ENCODE measurements at places on chromosomes 1 and 21. TPM values are rescaled to one million over a fixed set of nuclear protein-coding genes. Genes with fewer than 3 reads are reported as not detected.
A peak's percentile ranks its signal among the peaks of the same experiment; 100 is the strongest.

GRCh38 chr1:70396607-70397006 is 14.5 kb upstream of the CTH start:
- no peak for DNase-seq

DNA sequence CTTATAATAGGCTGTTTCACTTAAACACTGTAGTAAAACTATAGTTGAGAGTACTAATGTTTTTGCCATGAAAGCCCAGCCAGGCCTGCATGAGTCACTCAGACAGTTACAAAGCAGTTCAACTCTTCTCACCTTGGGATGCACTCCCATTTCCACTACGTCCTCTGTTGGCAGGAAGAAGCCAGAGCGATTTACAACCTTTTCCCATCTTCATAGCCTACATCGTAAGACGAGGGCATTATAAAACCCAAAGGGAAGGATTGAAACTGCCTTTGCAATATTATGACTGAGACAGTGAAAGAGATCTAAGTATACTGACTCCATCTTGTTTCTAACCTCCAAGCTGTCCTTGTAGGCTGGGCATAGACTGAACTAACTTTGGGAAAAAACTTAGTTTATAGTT is 71.8 kb upstream of the CSF1 start:
- DNase-seq: no peak

DNA sequence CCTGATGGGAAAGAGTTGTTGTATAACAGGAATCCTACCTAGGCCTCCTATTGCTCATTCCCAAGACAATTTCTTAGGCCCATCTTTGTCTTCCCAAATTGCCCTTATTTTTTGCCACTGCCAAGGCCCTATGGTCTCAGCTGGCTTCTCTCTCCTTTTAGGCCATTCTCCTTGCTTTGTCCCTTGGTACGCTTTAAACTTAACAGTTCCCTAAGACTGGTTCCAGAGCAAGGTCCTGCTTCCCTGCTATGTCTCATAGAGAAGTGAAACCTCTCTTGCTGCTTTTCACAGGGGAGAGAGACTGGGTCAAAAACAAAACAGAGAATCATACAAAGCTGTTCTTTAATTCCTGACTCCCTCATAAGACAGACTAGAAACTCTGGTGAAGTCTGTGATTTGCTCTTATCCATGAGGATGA is 77.1 kb downstream of the XCL2 start:
- no peak for DNase-seq

DNA sequence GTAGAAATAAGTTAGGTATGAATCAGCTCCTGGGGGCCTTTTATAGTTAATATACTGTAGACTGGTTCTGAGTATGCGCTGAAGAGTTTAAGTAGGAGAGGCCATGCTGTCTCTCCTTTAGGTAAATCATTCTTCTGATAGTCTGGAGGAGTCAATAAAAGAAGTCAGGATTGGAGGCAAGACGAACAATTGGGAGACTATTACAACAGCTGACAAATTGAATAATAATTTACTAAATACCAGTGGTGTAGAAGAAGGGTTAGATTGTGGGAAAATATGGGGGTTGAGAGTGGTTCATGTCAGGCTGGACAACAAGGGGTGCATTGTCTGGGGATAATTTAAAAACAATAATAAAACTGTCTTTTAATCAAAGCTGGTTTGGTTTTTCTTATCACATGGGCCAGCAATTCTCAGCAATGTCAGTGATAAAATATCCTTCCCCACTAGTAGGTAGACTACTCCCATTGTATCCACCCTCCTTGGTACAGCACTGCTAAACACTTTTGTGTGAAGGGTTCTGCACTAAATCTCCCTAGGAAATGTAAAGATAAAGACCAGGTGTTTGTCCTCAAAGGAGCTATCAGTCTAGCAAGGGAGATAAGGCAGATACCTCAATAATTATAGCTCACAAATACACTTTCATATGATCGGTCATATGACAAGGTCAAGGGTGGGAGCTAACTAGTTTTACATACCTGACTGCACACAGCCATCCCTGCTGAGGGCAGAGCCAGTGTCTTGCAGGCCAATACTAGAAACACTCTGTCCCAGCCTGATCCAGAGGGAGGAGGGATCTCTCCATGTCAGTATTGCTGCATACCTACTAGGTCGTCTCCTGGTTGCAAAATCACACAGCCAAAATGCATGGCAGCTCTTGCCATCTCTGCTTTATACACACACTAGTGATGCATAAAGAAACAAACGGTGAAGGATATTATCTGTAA is 299.7 kb downstream of the VAV3 start:
- DNase-seq: no peak

DNA sequence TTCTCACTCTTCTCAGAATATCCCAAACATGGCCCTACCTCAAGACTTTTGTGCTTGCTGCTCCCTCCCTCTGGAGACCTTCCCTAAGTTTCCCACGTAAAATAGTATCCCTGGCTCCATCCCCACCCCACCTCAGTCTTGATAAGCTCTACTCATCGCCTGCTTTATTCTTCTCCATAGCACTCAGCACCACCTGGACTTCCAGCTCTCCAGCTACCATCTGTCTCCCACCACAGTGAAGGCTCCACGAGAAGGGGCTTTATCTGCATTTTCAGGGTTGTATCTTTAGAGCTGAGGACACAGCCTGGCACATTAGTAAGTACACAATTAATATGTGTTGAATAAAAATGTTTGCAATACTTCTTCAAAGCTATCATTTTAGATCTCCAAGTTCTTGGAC is 37.8 kb downstream of the MAB21L3 start:
- no peak for DNase-seq

GRCh38 chr1:69513601-69514000 is 54.1 kb upstream of the LRRC7 start:
- no peak for DNase-seq

DNA sequence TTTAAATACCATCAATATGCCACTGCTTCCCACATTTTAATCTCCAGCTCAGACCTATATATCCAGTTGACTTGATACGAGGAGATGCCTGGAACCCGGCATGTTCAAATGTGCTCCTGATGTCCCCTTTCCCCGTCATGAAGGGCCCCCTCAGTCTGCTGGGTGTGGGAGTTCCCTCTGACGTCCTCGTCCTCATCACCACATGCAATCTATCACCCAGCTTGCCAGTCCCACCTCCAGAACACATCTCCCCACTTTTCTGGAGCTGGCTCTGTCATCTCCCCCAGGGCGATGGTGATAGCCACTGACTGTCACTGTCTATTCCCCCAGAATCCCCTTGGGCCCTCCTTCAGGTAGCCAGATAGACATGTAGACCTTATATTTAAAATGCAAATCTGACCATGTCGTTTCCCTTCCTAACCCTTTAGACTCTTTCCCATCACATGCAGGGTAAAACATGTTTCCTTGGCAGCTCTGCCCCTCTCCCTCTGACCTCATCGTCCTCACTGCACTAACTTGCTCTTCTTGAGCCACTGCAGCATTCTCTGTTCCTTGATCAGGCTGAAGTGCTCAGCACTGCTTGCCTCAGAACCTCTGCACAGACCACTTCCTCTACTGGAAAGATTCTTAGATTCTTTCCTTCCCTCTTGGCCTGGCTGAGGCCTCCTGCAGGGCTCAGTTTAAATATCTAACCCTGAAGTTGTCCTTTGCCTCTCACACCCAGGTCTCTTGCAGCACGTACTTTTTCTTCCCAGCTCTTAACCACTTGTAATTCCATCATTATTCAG is 7.4 kb downstream of the AZIN2 start:
- DNase-seq: peak; percentile 43

DNA sequence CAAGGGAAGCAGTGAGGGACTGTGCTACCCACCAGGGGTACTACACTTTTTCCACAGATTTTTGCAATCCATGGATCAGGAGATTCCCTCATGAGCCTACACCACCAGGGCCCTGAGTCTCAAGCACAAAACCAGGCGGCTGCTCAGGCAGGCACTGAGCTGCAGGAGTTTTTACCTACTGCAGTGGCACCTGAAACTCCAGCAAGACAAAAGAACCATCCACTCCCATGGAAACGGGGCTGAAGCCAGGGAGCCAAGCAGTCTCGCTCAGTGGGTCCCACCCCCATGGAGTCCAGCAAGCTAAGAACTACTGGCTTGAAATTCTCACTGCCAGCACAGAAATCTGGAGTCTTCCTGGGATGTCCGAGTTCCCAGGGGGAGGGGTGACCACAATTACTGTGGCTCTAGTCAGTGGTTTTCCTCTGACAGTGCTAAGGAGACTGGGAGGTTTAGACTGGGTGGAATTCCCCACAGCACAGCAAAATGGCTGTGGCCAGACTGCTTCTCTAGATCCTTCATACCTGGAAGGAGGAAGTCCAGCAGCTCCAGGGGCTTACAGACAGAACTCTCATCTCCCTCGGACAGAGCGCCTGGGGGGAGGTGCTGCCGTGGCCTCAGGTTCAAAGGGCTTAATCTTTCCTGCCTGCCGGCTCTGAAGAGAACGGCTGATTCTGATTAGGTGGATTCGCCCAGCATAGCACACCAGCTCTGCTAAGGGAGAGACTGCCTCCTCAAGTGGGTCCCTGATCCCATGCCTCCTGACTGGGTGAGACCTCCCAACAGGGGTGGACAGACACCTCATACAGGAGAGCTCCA is 437.8 kb downstream of the LTN1 start:
- no peak for DNase-seq

DNA sequence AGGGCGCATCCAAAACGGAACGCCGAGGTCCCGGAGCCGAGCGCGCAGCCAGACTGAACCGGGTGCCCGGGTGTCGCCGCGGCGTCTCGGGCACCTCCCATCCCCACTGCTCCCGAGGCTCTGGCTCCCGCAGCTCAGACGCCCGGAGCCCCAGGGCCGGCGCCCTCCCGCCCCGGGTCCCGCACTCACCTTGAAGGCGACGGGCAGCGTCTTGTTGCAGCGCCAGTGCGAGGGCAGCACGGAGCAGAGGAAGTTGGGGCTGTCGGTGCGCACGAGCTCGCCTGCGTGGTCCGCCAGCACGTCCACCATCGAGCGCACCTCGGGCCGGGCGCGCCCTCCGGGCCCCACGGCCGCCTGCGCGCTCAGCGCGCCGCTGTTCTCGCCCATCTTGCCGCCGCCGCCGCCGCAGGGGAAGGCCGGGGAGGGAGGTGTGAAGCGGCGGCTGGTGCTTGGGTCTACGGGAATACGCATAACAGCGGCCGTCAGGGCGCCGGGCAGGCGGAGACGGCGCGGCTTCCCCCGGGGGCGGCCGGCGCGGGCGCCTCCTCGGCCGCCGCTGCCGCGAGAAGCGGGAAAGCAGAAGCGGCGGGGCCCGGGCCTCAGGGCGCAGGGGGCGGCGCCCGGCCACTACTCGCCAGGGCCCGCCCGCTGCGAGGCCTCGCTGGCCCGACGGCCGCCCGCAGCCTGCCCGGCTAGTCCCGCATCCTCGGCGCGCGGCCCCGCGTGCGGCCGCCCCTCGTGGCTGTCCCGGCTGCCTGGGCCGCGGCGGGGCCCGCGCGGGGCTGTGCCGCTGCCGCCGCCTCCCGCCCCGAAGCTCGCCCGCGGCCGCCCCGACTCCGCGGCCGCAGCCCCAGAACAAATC is 447 bp downstream of the RUNX3 start:
- no peak for DNase-seq

GRCh38 chr1:229148041-229148671 is 122.8 kb upstream of the RAB4A start:
- DNase-seq: no peak

DNA sequence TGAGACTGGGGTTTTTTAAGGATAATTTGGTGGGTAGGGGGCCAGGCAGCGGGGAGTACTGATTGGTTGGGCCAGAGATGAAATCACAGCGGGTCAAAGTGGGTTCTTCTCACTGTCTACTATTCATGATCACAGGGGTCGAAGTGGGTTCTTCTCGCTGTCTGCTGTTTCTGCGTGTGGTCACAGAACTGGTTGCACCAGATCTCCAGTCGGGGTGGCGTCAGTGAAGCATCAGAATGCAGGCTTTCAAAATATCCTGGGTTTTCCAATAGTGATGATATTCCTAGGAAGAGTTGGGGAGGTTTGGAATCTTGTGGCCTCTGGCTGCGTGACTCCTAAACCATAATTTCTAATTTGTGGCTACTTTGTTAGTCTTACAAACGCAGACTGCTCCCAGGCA is 45.1 kb downstream of the TRPM2 start:
- DNase-seq: peak; percentile 31

Gene SPRR4
- total RNA-seq: not detected

Gene PLA2G2D
- not detected for total RNA-seq

Gene NDUFS2
- total RNA-seq: 93.1 TPM

Gene SPRR2E
- total RNA-seq: not detected

Gene LIX1L
- total RNA-seq: 24.2 TPM

Gene MAP3K6
- 15.6 TPM for total RNA-seq

Gene C1orf56
- 4.7 TPM for total RNA-seq

Gene CRP
- total RNA-seq: not detected

Data from type B pancreatic cell (in vitro differentiated cells).